NCI-H1105 treated with DMSO at 0.1 percent for 48 hours (cell line): ENCODE measurements at places on chromosomes 1 and 21.

GRCh38 chr1:104329278-104329677 lies 579.6 kb downstream of the AMY1C start:
- DNase-seq: no peak

DNA sequence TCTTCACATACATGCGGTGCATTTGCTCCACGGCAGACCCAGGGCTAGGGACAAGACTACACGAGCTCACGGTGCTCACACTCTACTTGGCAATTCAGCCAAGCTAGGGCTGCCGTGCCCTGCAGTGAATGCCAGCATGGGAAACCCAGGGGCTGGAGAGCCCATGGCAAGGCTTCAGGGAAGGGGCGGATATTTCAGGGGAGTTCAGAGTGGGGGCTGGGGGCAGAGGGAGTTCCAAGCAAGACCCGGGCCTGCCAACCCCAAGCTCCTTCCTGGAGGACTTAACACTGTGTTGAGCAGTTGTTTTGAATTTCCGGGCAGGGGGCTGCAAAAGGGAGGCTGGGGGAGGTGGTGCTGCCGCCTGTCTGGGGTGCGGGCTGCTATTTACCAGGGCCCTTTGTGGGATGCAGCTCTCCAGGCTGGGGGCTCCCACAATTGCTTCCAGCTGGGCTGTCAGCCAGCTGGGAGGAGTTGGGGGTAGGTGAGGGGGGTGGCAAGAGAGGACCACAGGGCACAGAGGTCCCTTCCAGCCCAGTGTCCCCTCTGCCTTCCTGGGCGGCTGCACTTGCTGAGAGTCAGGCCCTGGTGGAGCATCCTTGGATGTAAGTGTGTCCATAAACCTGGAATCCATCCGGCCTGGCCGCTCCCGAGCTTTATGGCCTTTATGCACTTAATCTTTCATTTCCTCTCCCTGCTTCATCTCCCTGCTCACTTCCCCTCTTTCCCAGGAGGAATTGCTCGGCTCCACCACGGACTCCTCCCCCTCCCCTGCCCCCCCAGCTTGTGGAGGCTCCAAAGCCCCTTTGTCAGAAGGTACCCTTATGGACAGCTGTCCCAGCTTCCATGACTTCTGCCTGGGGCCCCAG lies 55.8 kb upstream of the SSBP3 start:
- DNase-seq: no peak

- no peak for DNase-seq
Observed at GRCh38 chr1:153578490-153578889, 12.8 kb upstream of the S100A2 start.

GRCh38 chr1:46128344-46128743 lies 4.1 kb downstream of the PIK3R3 start:
- no peak for DNase-seq

DNA sequence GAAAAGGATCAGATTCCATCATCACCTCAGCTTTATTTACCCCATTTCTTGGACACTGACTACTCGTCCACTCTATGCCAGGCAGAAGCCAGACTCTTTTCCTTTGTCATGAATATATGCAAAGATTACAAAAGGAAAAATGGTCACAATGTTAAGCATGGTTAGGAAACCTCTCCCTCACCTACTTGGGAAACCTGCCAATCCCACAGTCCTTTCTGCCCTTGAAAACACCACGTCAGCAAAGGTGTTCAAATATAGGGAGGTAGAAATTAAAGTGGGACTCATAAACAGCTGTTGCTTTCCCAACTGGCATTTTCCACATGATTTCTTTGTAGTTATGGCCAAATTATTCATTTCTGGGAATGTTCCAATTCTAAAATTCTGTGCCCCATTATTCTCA lies 16.2 kb upstream of the ATP13A2 start:
- peak; percentile 63 for DNase-seq

GRCh38 chr1:15178571-15179484 lies 25.3 kb downstream of the TMEM51 start:
- DNase-seq: peak; percentile 21

DNA sequence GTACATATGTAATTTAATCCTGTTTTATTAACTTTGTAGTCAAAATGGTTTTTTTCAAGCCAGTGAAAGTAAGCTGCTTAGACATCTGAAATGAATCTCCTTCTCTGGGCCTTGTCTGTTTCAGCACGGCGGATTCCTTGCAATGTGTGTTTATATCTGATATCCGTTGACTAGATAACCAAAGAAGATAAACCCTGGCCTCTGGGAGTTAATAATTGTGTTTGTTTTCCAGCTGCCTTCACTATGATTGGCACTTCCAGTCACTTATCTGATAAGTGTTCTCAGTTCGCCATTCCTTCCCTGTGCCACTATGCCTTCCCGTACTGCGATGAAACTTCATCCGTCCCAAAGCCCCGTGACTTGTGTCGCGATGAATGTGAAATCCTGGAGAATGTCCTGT lies 63.5 kb upstream of the UBE2U start:
- no peak for DNase-seq

- DNase-seq: peak; percentile 39
Observed at GRCh38 chr1:184753608-184754475, 816 bp downstream of the EDEM3 start.

GRCh38 chr1:230356190-230356589 lies 69.9 kb downstream of the PGBD5 start:
- DNase-seq: no peak

DNA sequence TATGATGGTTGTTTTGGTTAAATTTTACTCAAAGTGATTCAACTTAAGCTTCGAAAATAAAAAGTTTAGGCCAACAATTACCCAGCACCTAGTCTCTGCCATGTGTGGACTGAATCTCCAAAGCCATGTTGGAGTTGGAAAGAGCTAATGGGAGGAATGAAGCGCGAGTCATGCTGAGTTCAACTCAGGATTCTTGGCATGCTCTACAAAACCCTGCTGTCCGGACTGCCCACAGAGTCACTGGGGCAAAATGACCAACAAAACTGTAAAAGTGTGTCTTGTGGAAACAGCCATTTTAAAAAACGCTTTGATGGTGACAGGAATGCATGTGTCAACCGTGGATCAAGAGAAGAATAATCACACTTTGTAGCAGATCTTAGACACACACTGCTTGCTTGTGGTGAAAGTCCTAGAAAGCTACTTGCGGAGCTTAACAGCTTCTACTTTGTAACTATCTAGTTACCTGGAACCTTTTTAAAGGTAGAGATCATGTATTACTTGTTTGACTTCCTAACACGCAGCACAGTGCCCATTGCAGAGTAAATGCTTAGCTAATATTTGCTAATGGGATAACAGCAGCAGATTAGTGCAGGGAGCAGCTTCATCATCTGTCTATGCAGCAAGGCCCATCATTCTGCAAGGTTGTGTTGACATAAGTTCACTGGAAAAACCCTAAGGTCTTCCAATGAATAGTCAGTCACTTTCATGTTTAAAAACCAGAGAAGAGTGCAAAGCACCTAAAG lies 7.0 kb upstream of the GBP6 start:
- DNase-seq: no peak

GRCh38 chr21:42905195-42905594 lies 12.1 kb downstream of the NDUFV3 start:
- DNase-seq: no peak

- no peak for DNase-seq
Observed at GRCh38 chr1:53500204-53501064, 41.2 kb downstream of the DMRTB1 start.

DNA sequence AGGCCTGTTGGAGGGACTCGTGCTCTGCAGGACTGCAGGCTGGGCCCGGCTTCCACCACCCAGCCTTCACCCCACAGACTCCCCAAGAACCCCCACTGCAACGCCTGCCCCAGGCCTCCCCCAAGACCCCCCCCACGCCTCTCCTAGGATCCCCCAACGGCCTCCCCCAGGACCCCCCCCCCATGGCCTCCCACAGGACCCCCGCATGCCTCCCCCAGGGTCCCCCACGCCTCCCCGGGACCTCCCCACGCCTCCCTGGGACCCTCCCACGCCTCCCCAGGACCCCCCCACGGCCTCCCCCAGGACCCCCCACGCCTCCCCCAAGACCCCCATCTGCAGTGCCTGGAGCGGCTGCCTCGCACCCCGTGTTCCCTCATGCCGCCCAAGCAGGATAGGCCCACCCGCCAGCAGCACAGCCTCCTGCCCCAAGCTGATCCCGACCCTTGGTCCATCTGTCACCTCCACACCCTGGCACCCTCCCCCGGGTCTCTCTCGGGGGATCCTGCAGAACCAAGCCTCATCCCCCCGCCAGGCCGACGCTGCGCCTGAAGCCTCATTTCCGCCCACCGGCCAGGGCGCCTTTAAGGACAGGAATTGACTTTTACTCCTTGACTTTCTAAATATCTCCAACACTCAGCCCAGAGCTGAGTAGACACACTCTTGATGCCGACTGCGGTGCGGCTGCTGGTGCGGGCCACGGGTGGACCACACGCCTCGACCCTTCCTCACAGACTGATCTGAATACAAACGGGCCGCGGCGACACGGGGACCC lies 14.1 kb upstream of the RNF223 start:
- DNase-seq: no peak

DNA sequence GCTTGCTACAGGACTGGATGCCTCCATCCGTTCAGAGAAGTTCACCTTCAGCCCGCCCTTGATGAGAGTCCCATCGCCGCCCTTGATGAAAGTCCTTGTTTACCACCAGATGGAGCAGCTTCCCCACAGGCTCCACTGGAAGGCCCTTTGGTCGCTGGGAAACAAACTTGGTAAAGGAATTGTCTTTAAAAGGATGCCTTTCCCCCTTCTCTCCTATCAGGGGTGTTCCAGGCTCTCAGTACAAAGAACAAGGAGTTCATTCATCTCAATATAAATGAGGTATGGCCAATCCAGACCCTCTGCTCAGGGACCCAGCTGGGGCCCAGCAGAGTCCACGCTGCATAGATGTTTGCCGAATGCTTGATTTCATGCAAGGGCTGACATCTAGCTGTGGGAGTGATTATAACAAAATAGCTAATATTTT lies 50.8 kb downstream of the CAPN9 start:
- DNase-seq: no peak

DNA sequence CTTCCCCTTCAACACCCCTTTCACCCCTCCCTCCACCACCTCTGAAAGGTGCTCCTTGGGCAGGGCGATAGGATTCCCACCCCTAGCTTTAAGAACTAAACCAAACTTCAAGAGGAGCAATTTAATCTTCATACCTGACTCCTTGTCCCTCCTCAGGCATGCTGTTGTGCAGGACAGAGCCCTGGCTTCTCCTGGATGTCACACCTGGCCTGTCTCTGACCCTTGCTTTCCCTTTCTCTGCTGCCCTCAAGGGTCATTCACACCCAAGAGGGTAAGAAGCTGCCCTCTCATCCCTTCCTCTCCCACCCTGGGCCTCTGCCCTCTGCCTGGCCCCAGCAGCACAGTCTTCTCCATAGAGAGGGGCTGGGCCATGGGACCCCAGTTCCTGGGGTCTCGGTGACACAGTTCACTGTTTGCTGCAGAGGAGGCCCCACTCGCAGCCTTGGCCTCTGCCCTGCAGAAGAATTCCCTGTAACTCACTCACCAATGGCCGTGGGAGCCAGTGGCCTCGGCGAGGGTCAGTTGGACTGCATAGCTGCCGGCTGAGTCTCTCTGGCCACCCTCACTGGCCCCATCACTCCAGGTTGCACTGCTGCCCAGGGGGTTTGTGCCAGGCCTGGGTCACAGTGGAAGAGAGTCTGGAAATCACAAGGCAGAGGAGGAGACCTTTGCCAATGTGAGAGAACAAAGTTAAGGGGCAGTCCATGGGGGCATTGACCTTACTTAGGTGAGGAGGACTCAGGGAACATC lies 28.4 kb upstream of the LHX4 start:
- DNase-seq: no peak

GRCh38 chr1:63524201-63524600 lies 876 bp downstream of the EFCAB7 start:
- DNase-seq: peak; percentile 3

DNA sequence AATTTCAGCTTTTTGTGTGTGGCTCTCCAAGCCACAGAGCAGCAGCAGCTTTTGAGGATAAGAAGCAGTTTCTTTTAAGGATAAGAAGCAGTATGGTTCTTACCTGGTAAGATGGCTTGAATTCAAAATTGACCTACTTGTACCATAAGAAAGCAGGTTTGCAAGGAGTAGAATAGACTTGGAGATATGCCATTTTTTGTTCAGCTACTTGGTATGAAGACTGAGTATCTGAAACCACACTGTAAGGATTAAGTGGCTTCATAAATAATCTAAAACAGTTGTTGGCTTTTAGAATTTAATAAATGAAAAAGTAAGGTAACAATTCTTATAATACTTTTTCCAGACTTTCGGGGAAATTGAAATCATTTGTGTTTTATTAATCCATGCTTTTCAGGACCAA lies 74.2 kb downstream of the ATF6 start:
- no peak for DNase-seq

DNA sequence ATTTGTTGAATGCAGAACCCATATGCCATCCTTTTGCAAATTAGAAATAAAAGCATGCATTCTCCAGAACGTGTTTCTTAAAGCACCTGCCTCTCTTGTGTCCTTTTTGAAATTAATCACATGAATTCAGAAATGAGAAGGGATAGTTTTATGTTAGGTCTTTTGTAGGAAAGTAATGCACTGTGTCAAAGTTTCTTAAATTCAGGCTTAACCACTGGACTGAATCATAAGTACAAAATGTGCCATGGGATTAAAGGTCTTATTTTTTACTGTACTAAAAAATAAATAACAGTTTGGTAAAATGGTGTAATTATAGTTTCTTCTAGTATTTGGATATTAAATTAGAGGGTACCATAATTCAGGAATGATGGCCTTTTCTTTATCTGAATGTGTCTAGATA lies 290.1 kb upstream of the USP25 start:
- DNase-seq: no peak

- no peak for DNase-seq
Observed at GRCh38 chr21:17476006-17476405, 36.8 kb upstream of the CXADR start.

- no peak for DNase-seq
Observed at GRCh38 chr1:3186526-3186921, 117.5 kb downstream of the PRDM16 start.

GRCh38 chr1:153567621-153568366 lies 2.1 kb upstream of the S100A2 start:
- no peak for DNase-seq

DNA sequence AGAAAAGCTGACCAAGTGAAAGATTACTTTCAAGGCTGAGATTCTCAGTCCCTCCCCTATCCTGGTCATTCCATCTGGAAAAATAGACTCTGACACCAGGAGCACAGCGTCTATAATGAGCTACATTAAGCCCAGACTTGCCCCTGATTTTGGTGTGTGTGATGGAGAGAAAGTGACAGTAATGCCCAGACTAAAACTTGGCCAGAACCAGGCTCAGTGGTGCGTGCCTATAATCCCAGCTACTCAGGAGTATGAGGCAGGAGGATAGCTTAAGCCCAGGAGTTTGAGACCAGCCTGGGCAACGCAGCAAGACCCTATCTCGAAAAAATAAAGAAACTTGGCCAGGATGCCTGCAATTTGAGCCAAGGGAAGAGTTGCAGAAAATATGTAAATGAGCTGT lies 15.9 kb downstream of the PLEKHA6 start:
- no peak for DNase-seq
